ENCODE measurements at places on chromosomes 7 and 10.

DNA sequence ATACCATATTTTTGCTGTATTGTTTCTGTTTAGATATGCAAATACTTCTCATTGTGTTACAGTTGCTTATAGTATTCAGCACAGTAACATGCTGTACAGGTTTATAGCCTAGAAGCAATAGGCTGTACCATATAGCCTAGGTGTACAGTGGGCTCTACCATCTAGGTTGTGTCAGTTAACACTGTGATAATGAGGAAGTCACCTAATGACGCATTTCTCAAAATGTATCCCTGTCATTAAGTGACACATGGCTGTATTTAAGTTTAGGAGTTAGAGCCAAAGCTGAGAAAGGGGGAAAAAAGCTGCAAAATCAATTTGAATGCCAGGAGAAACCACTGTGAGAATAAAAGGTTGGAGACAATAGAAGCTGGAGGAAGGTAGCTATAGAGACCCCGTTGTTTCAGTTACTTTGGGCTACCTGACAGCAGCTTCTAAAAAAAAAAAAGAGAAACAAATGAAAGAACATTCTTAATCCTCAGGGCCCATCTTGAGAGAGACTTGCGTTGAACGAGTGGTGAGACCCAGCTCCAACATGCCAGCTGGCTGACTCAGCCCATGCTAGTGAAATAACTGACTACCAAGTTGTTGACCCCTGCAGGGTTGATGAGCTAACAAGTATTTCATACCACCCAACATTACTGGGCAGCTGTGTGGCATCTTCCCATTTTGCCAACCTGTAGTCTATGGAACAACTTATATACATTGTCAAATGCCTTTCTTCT is 8.7 kb downstream of the STARD3NL start:
- peak; percentile 79 for DNase-seq

DNA sequence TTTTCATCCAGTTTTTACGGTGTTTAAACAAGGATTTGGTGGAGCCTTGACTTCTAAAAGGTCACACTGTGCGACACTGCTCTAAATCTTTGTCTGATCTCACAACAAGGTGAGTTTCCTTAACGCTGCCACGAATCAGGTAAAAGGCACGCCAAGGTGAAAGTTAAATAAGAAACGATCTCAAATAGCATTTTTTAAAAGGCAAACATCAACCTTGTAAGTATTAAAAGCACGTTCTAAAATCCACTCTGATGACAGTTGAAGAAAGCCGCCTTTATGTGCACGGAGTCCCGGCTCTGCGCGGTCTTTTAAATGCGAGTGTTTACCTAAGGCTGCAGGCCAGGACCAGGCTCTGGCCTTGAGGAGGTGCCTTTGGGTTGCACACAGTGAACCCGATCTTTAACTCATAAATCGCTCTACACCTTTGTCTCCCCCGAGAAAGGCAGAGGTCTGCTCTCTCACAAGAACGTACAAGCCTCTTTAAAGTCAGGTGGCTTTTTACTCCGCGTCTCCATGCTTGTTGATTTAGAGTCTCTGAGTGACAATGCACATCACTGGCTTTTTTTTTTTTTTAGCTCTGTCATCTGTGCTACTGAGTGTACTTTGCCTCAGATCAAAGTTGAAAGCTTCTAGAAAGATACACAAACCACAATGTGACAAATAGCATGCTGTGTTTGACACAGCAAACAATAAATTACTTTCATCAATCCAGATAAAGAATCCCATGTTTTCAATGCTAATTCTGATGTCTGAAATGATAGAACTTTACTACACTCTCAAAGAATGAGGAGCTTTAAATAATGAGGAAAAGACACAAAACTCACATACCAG is 25.9 kb upstream of the RNF32 start:
- DNase-seq, result no peak

GRCh38 chr10:76112826-76113150 is 681.4 kb downstream of the LRMDA start:
- no peak for DNase-seq

GRCh38 chr10:102540023-102540422 is 36.3 kb downstream of the SUFU start:
- DNase-seq, result peak; percentile 21

DNA sequence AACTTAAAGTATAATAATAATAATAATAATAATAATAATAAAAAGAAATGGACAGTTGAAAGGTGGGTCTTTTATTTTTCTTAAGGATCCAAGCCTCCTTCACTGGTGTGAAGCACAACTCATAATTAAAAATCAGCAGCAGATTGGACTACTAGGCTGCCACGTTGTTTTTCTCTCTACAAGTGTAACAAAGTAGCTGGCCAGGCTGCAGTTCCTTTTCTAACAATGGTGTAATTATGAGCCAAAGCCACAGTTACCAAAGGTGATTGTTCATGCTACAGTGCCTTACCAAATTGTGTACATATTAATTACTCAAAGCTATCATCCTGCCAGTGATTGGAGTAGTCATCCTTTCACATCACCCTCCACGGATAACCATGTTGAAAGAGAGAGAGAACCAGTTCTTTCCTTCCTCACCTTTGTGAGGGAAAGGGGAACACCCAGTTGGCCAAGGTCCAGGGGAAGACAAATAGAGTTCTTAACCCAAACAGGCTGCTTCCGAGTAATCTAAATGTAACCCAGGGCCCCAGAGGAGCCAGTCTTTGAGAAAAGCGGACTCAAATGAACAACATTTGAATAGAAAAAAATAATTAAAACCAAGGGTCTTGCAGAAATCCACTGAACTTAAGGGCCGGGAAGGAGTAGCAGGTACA is 86.3 kb upstream of the NPS start:
- no peak for DNase-seq

GRCh38 chr7:6409944-6410693 is 37.6 kb downstream of the DAGLB start:
- no peak for DNase-seq

- no peak for DNase-seq
Observed at GRCh38 chr10:28505359-28505959, 27.5 kb upstream of the WAC start.
